ENCODE measurements at places on chromosomes 12 and 14.

DNA sequence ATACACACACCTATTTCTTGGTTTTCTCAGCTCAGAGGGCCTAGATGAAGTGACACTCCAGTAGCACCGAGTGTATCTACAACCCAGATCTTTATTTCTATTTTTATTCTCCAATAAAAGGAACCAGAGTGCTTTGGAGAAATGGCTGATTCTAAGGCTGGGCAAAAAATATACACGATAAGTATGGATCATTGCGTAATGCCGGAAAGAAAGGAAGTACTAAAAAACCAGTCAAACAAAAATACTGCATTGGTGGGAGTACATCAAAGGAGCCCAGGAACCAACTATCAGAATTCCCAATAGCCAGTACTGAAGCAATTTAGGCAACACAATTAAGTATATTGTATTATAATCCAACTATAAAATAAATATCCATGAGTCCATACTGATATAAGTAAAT is 400.9 kb upstream of the CCDC196 start:
- no peak for DNase-seq

- no peak for DNase-seq
These were observed 4.2 kb downstream of the GSG1 start for GRCh38 chr12:13099066-13099843.

DNA sequence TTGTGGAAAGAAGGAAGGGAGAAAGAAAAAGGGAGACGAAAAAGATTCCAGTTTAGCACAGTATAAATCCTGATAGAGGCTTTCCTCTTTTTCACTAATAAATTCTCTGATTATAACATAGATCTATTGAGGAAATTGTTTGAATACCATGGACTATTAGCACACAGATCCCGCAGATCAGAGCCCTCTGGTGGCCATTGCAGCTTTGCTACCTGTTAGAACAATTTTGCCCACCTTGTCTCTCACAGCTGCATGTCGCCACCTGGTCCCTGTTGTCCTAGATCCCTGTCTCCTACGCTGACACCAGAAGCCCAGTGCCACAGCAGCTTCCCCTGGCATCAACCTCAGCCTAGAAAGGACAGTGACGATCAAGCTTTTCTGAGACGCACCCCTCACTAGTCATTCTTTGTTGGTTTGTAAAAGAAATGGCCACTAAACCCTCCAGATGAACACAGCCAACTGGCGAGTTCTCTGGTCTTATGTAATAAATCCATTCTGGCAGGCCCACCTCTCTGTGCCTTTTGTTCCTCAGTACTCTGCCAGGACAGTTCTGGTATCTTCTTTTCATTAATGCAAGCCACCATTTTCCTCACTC is 9.9 kb downstream of the GPHB5 start:
- peak; percentile 43 for DNase-seq

GRCh38 chr12:53695152-53696145 is 19.6 kb upstream of the ATP5MC2 start:
- DNase-seq, result no peak

- no peak for DNase-seq
These were observed 458.0 kb upstream of the ATP2B1 start for GRCh38 chr12:90166671-90167070.
